Hematopoietic multipotent progenitor cell treated with erythropoietin and hydrocortisone succinate and interleukin-3 and kit ligand, for 8 days (in vitro differentiated cells): ENCODE measurements at places on chromosomes 11 and 22.
A peak's percentile ranks its signal among the peaks of the same experiment; 100 is the strongest.

DNA sequence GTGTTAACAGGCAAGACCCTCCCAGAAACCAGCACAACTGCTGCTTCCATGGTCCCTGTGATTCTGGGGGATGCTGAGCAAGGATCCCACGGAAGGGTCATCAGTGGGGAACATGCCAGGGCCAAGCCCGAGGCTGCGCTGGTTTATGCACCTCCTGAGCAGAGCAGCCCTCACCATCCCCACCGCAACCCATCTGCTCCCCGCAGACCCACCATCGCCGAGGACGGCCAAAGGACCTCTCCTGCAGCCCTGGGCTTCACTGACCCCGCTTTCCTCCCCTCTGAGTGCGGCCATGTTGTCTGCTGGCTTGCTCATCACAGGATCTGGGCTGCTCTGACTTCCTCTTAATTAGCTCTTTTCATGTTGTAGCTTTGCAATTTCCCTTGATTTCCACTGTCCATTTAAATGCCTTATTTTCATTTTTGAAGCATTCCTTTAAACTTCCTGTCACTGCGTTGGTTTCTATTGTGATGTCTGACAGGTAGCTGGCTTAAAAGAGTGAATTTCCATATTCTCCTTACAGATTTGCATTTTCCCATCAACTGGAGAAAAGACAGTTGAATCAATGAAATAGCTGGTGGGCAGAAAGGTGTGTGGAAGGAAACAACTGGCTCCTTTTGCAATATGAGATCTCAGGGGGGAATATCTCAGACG lies 14.9 kb downstream of the TP53AIP1 start:
- no peak for DNase-seq

GRCh38 chr11:47355283-47356128 lies 3.0 kb upstream of the MYBPC3 start:
- DNase-seq = peak; percentile 67

- no peak for DNase-seq
Measured at GRCh38 chr11:125086633-125087296, 23.7 kb downstream of the SLC37A2 start.

- no peak for DNase-seq
Measured at GRCh38 chr11:742156-742546, 5.1 kb upstream of the TALDO1 start.

- DNase-seq = no peak
Measured at GRCh38 chr11:109707411-109707810, 285.4 kb downstream of the C11orf87 start.

DNA sequence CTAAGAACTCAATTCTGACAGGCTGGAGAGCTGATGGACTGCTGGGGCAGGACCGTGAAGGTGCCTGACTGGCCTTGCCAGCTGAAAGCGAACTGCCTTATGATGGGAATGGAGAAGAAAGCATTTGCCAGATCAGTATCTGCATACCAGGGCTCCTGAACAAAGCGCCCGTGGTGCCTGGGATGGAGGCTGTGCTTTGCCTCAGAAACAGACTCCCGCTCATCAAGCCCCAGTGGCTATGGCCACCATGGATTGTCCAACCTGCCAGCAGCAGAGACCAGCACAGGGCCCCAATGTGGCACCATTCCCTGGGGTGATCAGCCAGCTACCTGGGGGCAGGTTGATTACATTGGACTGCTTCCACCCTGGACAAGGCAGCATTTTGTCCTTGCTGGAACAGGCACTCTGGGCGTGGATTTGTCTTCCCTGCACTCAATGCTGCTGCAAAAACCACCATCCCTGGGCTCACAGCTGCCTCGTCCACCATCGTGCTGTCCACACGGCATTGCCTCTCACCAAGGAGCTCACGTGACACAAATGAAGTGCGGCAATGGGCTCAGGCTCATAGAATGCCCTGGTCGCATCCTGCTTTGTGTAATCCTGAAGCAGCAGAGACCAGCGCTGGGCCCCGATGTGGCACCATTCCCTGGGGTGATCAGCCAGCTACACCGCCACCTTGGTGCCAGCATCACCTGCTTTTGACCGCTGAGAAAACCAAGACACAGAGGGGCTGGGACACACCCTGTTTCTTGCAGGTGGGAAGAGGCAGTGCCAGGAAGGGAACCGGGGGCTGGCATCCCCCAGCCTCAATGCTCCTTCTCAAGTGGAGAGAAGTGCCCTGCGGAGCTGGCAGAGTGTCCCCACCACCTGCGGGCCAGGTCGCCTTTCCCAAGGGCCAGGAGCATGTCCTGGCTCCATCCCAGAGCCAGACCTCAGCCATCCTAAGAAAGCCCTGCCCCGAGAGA lies 1367.5 kb downstream of the BRD1 start:
- no peak for DNase-seq

GRCh38 chr11:44051171-44051570 lies 3.4 kb downstream of the ACCSL start:
- no peak for DNase-seq

GRCh38 chr22:19757140-19757984 lies 3.2 kb upstream of the TBX1 start:
- no peak for DNase-seq

DNA sequence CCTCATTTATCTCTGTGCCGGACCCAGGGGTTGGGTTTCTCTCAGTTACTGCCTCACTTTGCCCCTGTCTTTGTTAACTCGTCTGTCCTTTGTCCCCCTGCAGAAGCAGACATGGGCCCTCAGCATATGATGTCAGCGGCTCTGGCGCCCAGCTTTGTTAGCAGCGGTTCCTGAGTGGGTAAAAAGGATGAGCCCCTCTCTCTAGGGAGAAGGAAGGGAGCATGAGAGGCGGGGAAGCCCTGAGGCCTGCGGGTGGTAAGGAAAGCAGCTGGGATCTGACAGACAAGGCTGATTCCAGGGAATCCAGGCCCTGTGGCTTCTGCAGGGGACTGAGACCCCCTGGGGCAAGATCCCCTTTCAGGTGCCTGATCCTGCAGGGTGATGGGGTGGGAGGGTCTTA lies 51.7 kb downstream of the MCM5 start:
- no peak for DNase-seq

DNA sequence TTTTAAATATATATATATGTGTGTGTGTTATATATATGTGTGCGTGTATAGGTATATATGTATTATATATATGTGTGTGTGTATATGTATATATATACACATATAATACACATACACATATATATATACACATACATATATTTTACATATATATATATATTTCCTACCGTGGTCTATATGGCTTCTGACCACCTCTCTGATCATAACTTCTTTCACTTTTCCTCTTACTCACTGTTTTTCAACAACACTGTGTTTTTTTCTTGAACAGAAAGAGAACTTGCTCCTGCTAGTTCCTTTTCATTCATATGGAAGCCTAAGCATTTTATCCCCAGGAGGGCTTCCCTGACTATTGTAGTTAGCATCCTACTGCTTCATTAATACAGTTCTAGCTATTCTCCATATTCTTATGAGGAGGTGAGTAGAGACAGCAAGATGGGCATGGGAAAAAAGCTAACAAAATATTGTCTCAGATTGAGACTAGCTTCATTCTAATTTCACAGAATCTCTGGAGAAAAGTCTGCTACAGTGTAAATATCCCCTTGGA lies 38.5 kb upstream of the CTSC start:
- no peak for DNase-seq

GRCh38 chr11:34997952-34998528 lies 81.6 kb downstream of the PDHX start:
- peak; percentile 10 for DNase-seq

- no peak for DNase-seq
Measured at GRCh38 chr22:26887456-26887855, 230.1 kb downstream of the MIAT start.

DNA sequence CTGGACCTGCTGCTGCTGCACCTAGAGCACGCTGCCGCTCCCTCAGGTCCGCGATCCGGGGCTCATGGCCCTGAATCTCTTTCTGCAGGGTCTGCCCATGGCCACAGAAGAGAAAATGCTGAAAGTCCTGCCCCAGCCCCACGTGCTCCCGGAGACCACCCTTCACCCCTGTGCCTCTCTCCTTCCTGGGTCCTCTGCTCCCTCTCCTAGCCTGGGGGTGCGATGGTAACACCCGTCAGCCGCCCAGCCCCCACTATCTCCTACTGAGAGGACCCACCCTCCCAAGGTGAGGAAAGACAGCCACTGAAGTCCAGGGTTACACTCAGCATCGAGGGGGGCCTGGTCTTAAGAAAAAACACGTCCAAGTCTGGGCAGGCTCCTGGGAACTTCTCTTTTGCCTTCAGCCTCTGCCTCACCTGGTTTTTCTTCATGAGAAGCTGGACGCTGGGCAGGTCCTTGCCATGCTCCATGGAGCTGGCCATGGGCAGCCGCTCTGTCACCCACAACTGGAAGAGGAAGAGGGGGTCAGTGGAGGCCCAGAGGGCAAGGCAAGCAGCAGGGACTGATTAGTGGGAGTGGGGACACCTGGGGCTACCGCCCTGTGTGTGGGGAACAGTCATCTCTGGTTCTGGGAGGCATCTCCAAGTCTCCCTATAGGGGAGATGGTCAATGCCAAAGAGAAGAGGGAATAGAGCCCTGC lies 15.8 kb upstream of the RBM4B start:
- DNase-seq = no peak

DNA sequence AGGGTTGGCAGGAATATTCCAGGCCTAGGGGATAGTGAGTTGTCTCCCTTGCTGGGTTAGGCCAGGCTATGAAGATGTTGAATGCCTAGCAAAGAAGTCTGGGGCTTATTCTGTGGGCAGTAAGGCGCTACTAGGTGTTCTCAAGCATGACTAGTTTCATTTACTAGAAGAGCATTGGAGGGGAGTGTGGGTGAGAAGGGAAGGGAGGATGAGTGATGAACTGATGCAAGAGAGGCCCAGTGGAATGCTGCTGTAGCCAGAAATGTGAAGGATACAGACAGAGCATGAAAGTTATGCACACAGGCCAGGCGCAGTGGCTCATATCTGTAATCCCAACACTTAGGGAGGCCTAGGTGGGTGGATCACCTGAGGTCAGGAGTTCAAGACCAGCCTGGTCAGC lies 33.5 kb downstream of the POU2F3 start:
- DNase-seq = no peak

DNA sequence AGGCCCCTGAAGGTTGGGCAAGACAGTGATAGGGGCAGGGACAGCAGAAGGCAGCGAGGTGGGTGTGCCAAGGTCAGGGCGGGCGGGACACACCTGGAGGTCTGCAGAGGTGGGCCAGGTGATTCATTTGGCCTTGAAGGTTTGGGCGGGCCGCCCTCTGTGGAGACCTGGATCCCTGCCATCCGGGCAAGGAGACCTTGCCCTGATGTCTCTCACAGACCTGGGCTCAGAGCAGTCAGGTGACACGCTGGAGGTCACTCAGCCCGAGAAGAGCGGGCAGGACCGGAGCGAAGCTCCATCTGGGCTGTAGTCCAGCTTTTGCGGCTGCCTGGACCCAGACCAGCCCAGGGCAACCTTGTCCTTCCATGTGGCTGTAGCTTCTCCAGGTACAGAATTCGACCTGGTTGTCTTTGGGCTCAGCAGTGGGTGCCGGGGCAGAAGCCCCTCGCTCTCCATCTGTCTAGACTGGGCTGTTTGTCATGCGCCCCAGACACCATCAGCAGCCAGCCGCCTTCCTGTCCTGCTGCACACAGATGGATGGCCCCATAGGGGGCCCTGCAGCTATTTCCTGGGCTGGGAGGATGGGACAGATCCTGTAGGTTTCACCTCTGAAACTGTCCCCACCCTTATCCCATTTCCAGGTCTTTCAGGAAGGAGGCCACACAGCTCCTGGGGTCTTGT lies 3.1 kb downstream of the MRGPRG start:
- DNase-seq = no peak

GRCh38 chr11:17535488-17535887 lies 8.7 kb downstream of the USH1C start:
- no peak for DNase-seq
